ENCODE measurements at places on chromosomes 16 and 17.

DNA sequence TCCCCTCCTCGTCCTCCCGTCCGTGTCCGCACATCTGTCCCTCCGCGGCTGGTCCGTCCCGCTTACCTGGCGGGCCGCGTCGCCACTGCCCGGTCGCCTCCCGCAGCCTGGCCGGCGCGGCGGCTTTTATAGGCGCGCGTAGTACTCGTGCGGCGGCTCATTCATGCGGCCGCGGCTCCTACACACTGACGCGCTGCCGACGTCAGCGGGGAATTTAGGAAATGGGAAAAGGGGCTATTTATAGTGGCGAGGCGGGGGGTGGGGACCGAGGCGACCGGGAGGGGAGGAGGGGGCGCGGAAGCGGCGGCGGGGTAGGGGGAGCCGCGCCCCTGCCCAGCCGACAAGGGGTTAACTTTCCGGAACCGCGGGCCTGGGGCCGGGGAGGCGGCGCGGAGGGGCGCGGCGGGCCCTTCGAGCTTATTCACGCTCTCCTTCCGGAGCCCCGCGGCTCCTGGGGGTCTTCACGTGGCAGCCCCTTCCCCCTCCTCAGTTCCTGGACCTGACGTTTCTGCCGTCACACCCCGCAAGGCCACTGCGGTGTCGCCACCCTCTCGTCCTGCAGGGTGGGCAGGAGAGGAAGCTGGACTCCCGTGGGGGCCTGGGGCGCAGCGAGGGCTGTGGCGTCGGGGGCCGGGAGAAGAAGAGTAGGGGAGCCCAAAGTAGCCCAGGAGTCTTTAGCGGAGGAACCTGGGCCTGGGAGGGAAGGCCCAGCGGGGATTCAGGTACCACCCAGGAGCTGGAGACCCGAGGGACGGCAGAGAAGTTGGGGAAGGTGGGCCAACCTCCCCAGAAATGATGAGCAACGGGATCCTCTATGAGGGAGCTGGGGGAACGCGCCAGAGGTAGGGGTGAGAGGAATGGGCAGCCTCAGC lies 3.6 kb upstream of the HIC1 start:
- DNase-seq, result no peak

DNA sequence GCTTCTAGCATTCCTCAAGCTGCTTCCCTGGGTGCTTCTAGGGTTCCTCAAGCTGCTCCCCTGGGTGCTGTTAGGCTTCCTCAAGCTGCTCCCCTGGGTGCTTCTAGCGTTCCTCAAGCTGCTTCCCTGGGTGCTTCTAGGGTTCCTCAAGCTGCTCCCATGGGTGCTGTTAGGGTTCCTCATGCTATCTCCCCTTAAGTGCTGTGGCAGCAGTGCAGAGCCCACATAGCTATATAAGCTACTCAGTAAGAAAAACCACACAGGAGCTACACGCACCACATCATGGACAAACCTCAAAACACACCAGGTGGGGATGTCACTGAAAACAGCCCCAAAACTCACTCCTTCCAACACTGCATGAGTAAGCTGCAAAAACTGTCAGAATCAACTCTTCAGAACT lies 35.2 kb downstream of the ANKRD11 start:
- no peak for DNase-seq

- DNase-seq, result no peak
Measured at GRCh38 chr16:64380751-64381150, 741.1 kb downstream of the CDH11 start.

DNA sequence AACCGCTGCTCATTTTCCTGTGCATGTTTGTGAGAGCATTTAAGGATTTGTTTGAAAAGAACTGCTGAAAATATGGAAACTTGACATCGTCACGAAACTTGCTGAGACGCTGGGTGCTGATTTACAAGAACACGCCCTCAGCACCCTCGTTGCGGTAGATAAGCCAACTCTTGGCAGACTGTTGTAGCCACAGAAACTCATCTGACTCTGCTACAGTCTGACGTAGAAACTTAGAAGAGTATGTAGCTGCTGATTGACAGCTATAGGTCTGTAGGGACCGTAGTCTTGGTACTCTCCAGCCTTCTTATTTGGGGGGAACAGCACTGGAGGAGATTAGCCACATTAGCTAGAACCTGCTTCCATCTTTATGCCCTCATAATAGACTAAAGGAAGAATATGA lies 36.1 kb upstream of the MYH2 start:
- no peak for DNase-seq

DNA sequence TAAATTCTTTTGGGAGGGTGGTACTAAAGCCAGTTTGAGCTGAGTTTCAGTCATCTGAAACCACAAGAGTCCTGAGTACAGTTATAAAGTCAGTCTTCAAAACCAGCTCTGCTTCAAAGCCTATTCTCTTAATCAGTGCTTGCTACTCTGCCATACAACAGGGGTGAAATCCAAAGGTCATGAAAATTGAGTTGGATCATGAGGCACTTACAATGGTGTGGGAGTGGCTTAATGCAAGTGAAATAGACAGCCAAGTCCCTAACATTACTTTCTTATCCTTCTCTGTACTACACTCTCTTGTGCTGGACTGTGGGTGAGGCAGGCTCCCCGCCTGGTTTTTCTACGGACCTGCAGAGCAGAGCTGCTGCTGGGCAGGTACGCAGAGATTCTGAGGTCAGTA lies 12.4 kb downstream of the CBLN1 start:
- DNase-seq, result no peak

- DNase-seq, result peak; percentile 95
Measured at GRCh38 chr17:38572669-38573365, 32.9 kb downstream of the SRCIN1 start.

DNA sequence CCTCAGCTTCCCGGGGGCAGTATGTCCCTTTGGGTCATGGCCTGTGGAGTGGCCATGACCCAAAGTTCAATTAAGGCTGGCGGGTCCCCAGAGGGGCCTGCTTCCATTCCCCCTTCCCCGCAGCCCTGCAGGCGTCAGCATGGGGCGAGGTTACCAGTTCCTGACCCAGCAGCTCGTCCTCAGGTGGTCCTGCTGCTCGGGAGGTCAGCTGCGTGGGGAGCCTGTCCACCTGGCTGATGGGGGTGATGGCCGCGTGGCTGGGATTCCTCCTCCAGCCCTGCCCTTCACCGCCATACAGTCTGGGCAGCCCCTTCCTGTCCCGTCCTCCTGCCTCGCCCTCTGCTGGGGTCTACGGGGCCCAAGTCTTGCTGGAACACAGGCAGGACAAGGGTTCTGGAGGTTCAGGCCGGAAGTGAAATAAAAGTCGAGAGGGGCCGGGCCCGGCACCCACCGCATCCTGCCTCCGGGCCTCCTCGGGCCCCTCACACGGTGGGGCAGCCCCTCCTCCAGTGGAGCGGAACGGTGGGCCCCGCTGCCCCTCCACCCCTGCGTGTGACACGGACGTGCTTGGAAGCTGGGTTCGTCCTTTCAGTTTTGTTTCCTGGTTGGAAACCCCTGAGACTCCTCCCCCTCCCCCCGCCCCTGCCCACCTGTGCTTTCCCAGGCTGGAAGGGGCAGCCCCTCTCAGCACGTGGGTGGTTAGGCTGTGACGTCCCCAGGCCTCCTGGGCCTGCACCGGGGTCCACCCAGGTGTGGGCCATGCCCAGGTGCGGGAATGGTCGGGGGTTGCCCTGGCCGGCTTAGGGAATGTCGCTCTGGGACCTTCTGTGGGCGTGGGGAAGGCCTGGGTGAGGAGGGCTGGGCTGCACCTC lies 6.8 kb downstream of the UBALD2 start:
- no peak for DNase-seq

DNA sequence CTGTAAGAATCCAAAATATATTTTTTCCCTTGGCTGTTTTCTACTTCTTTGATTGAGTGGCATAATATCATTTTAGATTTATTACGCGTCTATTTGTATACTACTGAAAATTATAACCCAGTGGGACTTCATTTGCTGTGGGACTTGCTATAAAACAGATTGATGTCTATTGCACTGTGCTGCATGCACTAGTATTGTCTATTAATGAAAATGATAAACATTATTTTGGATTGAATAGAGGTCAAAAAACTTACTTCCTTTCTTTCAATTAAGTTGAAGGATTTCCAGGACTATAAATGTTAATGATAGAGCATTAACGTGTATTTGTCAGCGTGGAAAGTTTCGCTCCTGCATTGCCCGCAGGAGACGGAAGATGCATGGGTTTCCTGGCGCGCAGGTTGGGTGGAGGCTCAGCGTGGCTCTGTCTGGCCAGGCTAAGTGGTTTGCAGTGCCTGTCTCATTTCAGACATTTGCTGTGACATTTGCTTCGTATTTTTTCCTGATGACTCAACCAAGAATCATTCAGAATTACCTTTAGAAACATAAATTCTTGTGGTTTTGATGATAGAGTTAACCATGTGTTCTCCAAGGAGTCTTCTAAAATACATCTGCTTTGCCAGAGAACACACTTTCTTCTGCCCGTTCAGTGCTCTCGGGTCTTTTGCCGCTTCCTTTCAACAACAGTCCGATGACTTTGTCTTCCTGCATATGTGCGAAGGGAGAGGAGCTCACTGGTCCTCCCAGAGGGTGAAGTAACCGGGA lies 216.7 kb downstream of the RPTOR start:
- no peak for DNase-seq

- no peak for DNase-seq
Measured at GRCh38 chr17:67477687-67478086, 100.6 kb downstream of the PITPNC1 start.

DNA sequence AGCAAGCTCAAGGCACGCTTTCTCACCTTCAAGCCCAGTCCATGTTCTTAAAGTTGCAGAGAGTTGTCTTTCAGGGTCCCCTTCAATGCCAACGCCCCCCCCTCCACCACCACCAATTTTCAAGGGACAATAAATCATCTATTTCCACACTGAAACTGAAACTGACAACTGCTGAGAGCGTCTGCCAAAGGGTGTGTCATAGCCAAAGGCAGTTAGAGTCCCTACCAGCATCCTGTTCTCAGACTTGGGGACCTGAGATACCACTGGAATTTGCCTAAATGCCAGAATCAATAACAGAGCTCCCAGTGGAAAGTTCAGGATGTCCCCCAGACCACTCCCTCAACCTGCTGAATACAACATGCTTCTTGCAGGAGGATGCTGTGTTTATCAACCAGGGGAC lies 133.2 kb upstream of the SOX9 start:
- no peak for DNase-seq

DNA sequence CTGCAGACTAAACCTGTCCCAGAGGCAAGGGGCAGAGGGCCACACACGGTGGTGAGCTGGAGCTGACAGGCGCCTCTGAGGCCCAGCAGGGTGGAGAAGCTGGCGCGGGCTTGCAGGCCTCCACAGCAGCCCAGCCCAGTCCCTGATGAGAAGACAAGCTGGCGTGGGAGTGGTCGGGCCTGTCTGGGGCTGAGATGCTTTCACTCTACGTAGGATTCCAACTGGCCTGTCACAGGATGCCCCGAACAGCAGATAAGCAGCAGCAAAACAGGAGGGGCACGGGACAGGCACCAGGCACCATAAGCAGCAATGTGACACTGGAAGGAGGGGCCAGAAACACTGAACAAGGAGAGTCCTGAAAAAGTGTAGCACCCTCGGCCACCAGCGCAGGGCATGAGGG lies 40.1 kb downstream of the PEMT start:
- no peak for DNase-seq

GRCh38 chr16:85465328-85466303 lies 147.5 kb upstream of the GSE1 start:
- no peak for DNase-seq

GRCh38 chr16:28990375-28991040 lies 5.7 kb downstream of the LAT start:
- DNase-seq, result no peak

GRCh38 chr17:17508646-17509591 lies 12.7 kb upstream of the RASD1 start:
- no peak for DNase-seq

DNA sequence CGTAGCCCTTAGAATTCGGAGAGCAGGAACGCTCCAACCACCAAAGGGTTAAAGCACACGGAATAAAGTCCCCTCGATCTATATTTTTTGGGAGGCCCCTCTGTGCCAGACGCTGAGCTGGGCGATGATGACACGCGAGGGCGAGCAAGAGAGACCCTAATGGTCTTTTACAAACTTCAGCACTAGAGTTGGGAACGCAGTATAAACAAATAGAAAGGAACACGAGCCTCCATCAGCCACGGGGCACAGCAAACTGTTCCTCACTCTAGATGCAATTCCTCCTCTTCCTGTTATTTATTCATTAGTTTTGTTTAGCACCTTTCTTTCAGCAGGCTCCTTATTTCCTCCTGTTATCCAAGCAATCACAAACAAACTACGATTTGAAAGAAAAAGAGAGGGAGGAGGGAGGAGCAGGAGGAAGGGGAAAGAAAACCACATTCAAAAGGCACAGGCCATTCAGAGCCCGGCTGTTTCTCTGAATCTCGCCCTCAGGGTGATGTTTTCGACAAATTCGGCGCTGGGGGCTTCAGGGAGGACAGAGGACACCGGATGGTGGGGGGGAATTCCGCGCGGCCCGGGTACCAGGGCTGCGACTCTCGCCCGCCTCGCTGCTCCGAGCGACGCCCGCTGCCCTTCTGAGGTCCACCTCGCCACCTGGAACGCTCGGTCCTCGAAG lies 1.6 kb downstream of the TOX3 start:
- no peak for DNase-seq

GRCh38 chr17:20300436-20300934 lies 166.9 kb downstream of the LGALS9B start:
- no peak for DNase-seq

GRCh38 chr17:9256751-9257629 lies 235.7 kb downstream of the NTN1 start:
- DNase-seq, result no peak

DNA sequence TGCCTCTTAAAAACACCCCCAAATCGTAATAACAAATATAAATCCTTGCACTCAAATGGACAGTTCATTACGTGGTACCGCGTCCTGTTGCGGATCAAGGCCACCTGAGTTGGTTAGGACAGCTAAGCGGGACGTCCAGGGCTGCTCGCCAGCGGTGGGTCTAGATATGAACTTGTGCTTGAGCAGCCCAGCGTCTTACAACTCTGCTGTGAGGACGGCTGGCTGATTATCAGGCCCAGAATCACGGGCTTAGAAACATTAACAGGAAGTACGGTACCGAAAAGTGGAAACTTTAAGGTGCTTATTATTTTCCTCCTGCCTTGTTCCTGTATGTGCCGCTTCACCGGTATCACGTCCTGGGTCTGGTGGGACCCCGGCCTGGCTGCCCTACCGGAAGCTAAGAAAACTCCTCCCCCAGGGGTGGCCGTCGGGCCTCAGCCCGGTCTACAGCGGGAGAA lies 832 bp upstream of the SRRM2 start:
- no peak for DNase-seq

DNA sequence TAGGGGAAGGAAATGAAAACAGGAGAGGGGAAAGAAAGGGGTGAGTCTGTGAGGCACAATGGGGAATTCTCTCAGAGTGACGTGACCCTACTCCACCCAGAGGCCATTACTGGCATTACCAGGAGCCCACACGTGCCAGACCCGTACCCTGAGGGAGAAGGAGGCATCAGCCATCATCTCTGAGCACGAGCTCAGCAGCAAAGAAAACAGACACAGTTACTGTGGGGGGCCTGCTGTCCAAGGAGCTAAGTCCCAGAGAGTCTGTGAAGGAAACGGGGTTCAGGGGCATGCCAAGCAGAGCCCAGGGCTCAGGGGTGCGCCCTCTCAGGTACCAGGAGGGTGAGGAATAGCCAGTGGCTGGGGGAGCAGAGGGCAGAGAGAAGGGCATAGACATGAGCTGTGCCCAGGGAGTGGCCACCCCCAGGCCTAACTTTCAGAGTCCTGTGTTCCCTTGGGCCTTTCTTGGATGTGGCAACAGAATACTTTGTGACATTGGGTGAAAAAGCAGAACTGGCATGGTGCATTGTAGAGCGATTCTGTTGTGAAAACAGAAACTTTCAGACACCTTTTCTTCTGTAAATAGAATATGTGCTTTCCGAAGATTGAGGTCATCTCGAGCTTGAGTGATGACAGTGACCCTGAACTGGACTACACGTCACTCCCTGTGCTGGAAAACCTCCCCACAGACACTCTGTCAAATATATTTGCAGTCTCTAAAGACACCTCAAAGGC lies 11.3 kb downstream of the TAF1C start:
- DNase-seq, result no peak

GRCh38 chr17:42772945-42773289 lies 332 bp upstream of the VPS25 start:
- DNase-seq, result no peak
